ENCODE measurements at places on chromosomes 12 and 14.

- no peak for DNase-seq
Measured at GRCh38 chr14:45906257-45906656, 653.3 kb upstream of the MIS18BP1 start.

DNA sequence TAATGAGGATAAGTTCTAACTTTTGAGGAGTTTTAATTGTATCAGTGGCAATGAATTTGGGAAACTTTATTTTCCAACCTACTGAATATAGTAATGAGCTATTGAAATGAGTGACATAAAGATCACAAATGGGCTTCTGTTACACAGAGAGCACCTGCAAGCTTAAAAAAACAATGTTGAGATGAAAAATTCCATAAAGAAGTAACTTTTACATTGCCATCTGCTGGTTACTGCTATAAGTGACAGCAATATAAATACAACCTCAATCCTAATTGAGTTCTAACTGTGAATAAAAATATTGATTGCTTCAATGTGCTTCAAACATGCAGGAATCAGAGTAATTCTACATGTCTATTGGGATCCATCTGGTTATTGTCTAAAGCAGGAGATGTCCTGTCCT is 14.2 kb downstream of the WIF1 start:
- DNase-seq = no peak

GRCh38 chr14:94376108-94376975 is 12.1 kb downstream of the SERPINA1 start:
- DNase-seq = no peak

- no peak for DNase-seq
Measured at GRCh38 chr12:77204083-77204482, 138.7 kb upstream of the E2F7 start.

DNA sequence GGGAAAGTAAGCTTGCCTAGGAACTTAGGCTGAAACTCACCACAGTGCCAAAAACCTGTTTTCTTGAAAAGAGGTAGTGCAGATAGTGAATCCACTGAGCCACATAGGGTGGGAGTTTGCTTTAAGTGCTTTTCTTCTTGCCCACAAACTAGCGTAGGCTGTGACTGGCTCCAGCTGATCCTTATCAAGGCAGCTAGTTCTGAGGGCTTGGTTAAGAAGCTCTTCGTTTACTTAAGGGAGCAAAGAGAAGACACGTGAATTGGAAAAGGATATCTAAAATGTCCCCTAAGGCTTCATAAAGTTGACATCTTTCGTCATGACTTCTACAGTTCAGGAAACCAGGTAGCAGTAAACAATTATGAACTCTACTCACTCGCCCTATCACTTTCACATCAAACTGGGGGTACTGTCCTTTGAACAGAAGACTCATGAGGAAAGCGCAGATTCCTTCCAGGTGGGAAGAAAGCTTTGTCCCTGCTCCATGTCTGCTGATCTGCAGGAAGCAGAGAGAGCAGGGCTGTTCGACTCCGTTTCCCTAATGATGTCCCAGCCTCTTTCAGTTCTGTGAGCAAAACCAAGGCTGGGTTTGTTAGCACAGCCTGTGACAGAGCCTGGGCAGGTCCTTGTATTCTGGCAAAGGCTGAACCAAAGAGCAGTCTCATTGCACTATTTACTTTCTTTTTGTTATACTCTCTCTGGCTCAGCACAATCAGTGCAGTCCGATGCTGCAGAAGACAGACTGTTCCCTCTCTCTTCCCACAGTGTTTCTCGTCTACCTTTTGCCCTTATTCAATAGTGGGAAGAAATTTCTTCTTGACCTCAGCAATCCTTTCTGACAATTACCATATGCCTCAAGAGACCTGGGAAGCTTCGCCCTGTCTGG is 93.5 kb upstream of the ETV6 start:
- no peak for DNase-seq

- no peak for DNase-seq
Measured at GRCh38 chr12:62933220-62933601, 1.7 kb downstream of the PPM1H start.

- no peak for DNase-seq
Measured at GRCh38 chr12:53061404-53062010, 11.6 kb downstream of the TNS2 start.

GRCh38 chr12:79982086-79983062 is 47.5 kb upstream of the PPP1R12A start:
- no peak for DNase-seq

DNA sequence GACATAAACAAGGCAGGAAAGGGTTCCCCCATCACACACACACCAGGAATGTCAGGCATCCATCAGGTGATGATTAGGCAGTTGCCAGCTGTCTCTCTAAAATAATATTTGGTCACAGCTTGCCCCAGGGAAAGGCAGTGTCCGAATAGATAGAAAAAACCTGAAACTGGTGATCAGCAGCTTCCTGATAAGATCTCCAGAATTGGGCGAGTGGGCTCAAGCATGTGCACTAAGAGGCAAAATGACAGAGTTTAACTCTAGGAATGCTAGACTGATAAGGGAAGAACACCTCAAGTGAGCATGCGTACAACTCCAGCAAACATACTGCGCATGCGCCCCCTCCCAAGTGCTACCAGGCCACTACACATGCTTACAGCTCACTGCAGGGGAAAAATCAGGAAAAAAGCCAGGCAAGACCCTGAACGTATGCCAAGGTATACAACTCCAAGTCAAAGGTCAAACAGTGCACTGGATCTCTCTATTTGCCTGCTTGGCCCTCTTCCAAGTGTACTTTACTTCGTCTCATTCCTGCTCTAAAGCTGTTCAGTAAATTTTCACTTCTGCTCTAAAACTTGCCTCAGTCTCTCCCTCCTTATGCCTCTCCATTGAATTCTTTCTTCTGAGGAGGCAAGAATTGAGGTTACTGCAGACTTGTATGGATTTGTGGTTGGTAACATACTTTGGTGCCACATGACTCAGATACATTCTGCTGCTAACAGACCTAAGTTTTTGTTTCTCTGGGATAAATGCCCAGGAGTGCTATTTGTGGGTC is 73.5 kb upstream of the VASH1 start:
- no peak for DNase-seq

DNA sequence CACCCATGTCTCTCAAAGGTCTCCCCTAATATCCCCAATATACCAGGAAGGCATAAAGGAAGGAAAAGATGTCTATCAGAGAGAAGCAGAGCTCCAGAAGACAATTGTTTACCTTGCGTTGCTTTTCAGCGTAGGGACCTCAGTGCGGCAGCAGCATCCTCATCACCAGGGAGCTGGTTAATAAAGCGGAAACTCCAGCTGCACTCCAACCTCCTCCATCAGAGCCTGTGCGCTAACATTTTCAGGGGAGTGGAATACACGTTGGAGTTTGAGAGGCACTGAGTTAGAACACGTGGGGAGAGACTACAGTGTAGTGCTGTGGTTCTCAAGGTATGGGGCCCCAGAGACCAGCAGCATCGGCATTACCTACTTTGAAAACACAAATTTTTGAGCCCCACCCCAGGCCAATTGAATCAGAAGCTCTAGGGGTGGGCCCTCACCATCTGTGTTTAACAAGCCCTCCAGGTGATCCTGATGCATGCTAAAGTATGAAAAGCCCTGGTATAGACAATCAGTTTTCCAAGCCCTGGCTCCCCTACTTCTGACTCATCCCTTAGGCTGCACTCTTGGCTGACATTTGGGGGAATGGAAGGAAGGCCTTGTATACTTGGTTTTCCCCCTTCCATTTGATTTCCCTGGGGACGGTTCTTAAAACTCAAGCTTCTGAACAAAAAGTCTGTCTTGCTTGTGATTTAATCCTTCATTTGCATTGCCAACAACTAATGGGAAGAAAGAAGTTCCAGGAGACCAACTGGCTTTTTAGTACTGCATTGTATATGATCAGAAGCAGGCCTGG is 419.0 kb upstream of the CCDC196 start:
- DNase-seq = no peak

Measured in stimulated activated CD8-positive, alpha-beta memory T cell treated with anti-CD3 and anti-CD28 coated beads, Interleukin-4, amount 100 ng/mL, for 24 hours (primary cell).